ENCODE measurements at places on chromosomes 3 and 15.

GRCh38 chr15:58165661-58166060 is 27.5 kb downstream of the AQP9 start:
- DNase-seq, result no peak

DNA sequence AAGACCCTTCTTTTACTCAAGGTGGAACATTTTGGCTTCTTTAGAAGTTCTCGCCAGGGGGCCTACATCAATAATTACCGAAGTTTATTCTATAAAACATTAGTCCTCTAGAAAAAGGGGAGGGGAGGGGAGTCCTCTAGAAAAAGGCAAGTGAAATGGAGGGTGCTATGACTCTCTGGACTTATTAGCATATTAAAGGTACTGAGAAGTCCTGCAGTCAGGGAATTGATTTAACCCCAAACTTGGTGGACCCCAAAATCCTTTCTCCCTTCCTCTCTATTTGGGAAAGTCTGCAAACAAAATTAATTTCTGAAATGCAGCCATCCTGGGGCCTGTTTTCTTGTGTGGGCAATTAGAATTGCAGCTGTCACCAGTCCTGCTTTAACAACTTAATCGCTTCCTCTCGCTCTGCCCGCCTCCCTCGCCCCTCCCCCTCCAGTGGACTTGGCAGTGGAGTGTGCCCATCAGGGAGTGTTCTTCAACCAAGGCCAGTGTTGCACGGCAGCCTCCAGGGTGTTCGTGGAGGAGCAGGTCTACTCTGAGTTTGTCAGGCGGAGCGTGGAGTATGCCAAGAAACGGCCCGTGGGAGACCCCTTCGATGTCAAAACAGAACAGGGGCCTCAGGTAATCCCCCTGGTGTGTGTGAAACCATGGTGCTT is 18.9 kb upstream of the LRRK1 start:
- no peak for DNase-seq

GRCh38 chr15:60397772-60398445 is at the start of gene ANXA2:
Gene ANXA2, minus strand, starts transcription at chr15:60397986. Its CDS starts 11,911 bp downstream, at chr15:60386075.
- DNase-seq, result peak; percentile 59

DNA sequence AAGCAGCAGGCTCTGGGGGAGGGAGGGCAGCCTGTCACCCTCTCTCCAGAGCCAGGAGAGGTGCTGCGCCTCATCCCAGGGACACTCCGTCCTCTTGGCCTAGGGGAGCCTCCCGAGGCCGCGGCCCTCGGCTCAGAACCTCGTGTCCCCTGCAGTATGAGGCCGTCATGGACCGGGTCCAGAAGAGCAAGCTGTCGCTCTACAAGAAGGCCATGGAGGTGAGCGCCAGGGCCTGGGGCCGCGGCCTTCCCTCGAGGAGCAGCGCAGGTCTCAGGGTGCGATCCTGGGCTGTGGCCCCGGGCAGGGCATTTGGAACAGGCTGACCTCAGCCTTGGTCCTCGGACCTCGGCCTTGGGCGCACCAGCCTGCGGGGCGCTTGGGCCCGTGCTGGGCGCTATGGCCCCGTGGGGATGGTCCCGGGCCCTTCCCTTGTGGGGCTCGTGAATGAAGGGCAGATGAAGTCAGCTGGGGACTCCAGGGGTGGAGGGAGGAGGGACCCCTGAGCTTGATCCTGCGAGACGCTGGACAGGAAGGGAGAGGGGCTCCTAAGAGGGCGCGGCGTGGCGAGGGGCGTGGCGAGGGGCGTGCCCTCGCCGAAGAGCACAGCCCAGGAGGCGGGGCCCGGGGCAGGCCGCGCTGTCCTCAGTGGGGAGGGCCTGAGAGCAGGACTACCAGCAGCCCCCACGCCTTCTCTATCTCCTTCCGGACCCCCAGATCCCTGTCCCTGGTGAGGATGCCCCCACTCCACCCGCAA is 32.9 kb downstream of the PSTPIP1 start:
- DNase-seq, result no peak

- DNase-seq, result no peak
Measured at GRCh38 chr3:184578218-184578617, 16.6 kb downstream of the EPHB3 start.

GRCh38 chr15:26525096-26525495 is 247.8 kb downstream of the GABRB3 start:
- DNase-seq, result no peak

- no peak for DNase-seq
Measured at GRCh38 chr3:126102530-126102951, 18.6 kb upstream of the SLC41A3 start.

- no peak for DNase-seq
Measured at GRCh38 chr15:79948761-79949160, 22.2 kb downstream of the BCL2A1 start.

- DNase-seq, result no peak
Measured at GRCh38 chr15:79067072-79067833, 23.3 kb downstream of the RASGRF1 start.

DNA sequence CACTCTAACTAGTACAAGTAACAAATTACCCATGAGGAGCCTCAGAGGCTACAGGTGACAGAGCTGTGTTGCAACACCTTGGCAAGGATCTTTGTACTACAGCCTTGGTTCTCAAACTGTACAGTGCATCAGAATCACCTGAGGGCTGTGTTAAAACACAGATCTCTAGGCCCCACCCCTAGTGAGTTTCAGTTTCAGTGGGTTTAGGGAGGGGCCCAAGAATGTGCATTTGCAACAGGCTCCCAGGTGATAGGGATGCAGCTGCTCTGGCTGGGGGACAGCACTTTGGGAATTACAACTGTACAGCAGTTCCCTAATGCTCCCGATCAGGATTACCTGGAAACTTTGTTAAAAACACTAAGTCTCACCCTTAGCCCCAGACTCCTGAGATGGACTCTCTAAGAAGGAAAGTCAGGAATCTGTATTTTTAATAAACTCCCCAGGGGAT is 66.1 kb upstream of the NR2F2 start:
- DNase-seq, result no peak

DNA sequence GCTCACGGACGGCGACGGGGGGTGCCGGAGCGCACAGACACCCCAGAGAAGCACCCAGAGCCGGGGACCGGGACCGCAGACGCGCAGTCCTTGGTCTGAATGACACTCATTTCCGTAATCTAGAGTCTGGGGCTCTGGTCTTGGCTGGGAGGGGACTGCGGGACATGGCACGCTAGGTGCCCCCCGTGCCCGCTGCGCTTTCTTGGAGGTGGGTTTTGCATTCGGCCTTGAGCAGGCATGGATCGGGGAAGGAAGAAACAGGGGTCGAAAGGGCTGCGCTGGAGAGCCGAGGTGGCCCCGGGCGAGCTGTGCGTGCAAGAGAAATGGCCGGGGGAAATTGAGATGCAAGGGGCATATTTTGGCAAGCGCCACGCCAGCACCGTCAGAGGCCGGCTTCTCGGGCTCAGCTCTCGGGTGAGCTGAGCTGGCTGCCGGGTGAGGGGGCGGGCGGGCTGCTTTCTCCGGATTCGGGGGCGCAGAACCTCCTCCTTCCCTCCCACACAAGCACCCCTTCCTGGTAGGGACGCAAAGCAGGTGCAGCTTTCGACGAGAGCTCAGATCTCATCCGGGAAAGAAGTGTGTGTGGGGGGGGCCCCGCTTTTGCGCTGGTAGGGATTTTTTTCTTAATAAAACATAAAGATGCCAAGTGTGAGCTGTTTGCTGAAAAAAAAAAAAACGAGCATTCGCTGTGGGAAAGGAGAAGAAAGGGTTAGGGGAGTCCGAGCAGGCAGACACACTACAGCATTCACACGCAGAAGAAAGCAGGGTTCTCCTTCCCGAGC is 963 bp upstream of the NTRK3 start:
- DNase-seq, result no peak

All from effector CD8-positive, alpha-beta T cell (primary cell).